Activated T-cell treated with anti-CD3 and anti-CD28 coated beads for 1 hour (primary cell): ENCODE measurements at places on chromosomes 3 and 15.

DNA sequence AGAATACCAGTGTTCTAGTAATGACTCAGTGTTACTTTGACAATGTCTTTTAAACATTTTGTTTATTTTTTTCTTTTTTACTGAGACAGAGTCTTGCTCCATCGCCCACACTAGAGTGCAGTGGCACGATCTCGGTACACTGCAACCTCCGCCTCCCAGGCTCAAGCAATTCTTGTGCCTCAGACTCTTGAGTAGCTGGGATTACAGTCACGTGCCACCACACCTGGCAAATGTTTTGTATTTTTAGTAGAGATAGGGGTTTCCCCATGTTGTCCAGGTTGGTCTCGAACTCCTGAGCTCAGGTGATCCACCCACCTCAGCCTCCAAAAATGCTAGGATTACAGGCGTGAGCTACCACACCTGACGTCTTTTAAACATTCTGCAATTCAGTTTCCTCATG lies 15.7 kb downstream of the AQR start:
- DNase-seq, result no peak

GRCh38 chr3:31696009-31696297 lies 163.2 kb downstream of the STT3B start:
- DNase-seq, result no peak

DNA sequence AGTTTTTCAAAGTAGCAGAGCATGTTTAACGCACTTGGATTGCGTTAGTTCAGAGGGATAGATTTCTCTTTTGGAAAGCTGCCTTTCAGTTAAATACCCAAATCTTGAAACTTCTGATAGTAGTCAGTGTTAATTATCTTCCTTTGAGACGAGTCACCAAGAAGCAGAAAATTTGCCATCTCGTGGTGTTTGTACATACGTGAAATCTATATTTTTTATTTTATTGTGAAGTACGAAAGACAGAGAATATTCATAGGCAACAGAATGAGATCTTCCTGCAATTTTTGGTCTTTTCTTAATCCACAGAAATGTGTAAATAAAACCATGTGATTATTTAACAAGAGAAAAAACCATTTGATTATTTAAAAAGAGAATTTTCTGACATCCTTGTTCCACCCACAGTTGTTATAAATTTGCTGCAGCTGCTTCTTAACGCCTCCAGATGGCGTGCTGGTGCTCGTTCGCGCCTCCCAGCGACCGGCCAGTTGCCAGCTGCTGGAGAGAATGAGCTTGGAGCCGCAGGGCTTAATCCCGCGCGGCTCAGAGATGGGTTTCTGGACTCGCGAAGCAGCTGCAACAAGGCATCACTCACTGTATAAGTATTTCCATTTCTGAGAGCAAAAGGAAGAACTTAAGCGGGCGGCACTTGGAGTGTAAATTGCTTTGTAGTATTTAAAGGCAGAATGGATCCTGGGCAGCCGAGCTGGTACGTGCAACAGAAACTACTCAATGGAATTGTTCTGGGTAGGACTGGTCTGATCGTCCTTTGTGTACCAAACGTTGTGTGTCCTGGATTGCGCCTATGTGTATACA lies 10.5 kb upstream of the SLITRK3 start:
- DNase-seq, result no peak

- DNase-seq, result no peak
Observed at GRCh38 chr3:65535260-65535659, 503.5 kb downstream of the MAGI1 start.

DNA sequence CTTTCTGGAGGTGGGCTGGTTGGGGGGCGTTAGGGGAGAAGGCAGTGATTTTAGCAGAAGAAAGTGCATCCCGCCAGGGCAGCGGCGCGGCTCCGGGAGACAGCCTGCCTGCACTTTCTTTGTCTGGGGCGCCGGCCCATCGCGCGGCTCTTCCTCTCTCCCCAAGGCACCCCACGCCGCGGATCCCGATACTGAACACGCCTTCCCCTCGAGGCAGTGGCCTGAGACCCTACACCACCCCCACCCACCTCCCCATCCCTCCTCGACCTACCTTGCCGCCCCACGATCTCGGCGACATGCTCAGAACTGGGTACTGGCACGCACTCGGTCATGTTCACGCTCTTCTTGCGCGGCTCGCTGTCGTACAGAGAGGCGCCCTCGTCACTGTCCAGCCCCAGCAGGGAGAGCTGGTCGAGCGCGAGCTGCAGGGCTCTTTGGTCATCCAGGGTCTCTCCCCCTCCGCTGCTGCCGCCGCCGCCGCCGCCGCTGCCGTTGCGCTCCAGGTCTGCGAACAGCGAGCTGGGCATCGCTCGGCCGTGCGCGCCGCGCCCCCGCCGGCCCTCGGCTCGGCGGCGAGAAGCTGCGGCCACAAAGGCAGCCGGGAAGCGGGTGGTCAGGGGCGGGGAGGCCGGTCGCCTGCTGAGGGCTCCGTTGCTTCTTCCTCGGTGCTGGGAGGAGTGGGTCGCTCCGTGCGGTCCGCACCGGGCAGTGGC lies 483 bp downstream of the MEX3B start:
- no peak for DNase-seq

DNA sequence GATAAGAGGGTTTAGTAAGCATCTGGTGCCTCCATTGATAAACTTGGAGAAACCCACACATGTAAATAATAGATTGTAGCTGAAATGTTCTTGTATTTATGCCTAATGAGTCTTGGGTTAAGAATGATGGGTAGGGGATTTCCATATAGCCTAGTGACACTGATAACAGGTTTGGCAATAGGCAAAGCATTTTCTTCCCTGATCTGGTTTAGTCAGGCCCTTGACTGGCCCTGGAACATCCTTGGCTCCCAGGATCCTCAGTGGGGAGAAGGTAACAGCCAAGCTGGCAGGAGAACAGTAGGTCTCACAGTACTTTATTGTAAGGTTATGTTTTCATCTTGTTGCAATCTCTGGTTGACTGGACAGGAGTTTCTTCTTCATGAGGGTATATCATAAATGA lies 228.4 kb downstream of the DIPK2A start:
- no peak for DNase-seq

DNA sequence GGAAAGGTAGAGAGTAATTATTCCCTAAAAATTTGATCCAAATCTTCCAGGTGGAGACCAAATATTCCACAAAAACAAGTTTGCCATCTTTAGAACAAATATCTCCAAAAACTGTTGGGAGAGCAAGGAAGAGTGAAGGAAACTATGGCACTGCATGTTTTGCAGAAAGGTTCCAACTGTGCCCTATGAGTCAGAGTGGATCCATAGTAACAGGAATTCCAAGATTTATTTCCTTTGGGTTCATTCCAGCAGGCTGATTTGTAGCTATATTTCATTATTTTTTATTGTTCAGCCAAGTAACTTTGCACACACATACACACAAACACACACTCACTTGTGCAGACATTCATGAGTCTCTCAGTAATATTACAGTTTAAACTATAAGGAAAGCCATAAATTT lies 459.7 kb upstream of the EPHA6 start:
- DNase-seq, result no peak
